Neuronal stem cell (in vitro differentiated cells): ENCODE measurements at places on chromosomes 6 and 20.

GRCh38 chr6:54291146-54291545 is 17.1 kb upstream of the TINAG start:
- no peak for DNase-seq

GRCh38 chr20:64055893-64056638 is 6.6 kb upstream of the SOX18 start:
- DNase-seq, result no peak

- DNase-seq, result no peak
Observed at GRCh38 chr20:57738484-57738883, 28.7 kb upstream of the PMEPA1 start.

DNA sequence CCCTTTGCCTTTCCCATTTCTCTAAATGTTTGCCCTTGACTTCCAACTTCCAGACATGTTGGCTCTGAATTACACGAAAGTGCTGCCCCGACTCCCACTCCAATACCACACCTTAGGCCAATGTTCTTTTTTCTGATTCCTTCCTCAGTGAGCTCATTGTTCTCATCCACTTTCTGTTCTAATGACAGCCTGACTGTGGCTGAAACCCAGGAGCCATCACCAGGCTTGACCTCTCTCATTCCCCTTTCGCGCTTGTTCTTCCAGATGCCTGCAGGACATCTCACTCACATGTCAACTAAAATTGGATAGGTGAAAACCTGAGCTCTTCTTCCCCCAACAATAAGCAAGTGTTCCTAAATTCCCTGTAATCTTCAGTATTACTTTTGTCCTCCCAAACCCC is 40.4 kb downstream of the PTPRK start:
- DNase-seq, result no peak

DNA sequence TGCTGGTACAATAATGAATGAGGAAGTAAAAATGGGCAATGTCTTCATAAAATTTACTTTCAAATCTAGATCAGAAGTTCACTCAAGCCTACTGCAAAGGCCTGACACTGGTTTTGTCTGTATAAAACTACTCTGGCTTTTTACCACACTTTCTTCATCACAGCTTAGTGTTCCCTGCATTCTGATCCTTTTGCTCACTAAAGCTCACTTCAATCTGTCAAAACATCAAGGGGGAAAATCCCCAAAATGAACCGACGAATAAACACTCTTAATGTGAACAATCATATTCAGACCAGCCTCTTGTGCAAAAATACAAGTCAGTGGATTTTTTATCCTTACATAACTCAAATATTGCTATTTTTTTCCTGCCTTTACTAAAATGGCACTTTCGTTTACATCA is 98.5 kb downstream of the PRDM1 start:
- DNase-seq, result no peak

- DNase-seq, result no peak
Observed at GRCh38 chr6:28719275-28719940, 193.7 kb downstream of the GPX5 start.
